ENCODE measurements at places on chromosomes 1 and 21. TPM values are rescaled to one million over a fixed set of nuclear protein-coding genes. Genes with fewer than 3 reads are reported as not detected.

Gene KIAA0040
- 31.5 TPM for total RNA-seq

Gene ATP6V1G3
- not detected for total RNA-seq

Gene CD1B
- not detected for total RNA-seq

Gene TAS1R1
- total RNA-seq, result not detected

Gene FLG
- not detected for total RNA-seq

Gene METTL18
- 4.4 TPM for total RNA-seq

Gene KRTAP19-8
- not detected for total RNA-seq

Gene RAB42
- not detected for total RNA-seq

Gene SLC2A5
- not detected for total RNA-seq

Gene RNU1-3
- 3,182 TPM for total RNA-seq

Gene CTSS
- 139 TPM for total RNA-seq

Gene C1orf53
- total RNA-seq, result not detected

Gene KNCN
- not detected for total RNA-seq

Gene SLC45A1
- 0.65 TPM for total RNA-seq

Gene GRHL3
- total RNA-seq, result not detected

Gene ILDR2
- total RNA-seq, result 0.20 TPM

Gene TMEM81
- total RNA-seq, result 1.7 TPM

Gene C1orf87
- not detected for total RNA-seq

Gene MEGF6
- total RNA-seq, result 63.8 TPM

Gene OR2T3
- total RNA-seq, result not detected

Gene TSPAN2
- total RNA-seq, result 9.2 TPM

Gene LCE1B
- total RNA-seq, result not detected

Gene PLXNA2
- 2.2 TPM for total RNA-seq

Gene PPP1R12B
- 30.4 TPM for total RNA-seq

Gene ASCL5
- total RNA-seq, result not detected

Gene PADI1
- total RNA-seq, result not detected

Gene TUFT1
- 18.2 TPM for total RNA-seq

Gene STYXL2
- total RNA-seq, result not detected

Gene IQGAP3
- not detected for total RNA-seq

Gene KCNC4
- 12.2 TPM for total RNA-seq

Gene PRR9
- total RNA-seq, result not detected

Gene CYP4A22
- total RNA-seq, result not detected

Gene CFAP298
- 22.5 TPM for total RNA-seq

Gene WNT3A
- not detected for total RNA-seq

Gene OR1C1
- not detected for total RNA-seq

Gene LRRC3
- 0.85 TPM for total RNA-seq

Gene MCOLN2
- total RNA-seq, result 19.3 TPM

Gene LCE1A
- total RNA-seq, result not detected

Gene GPR161
- total RNA-seq, result 0.13 TPM

Gene CD247
- total RNA-seq, result 265 TPM

Gene APP
- total RNA-seq, result 87.9 TPM

Gene LRRC38
- not detected for total RNA-seq

Gene C1orf185
- total RNA-seq, result not detected

Gene PRELP
- total RNA-seq, result not detected

Gene CELA2A
- not detected for total RNA-seq

Gene ROR1
- not detected for total RNA-seq

Gene PLA2G2D
- total RNA-seq, result not detected

Gene LAMB3
- 0.37 TPM for total RNA-seq

Gene CD1E
- 0.42 TPM for total RNA-seq

Gene DAP3
- 98.9 TPM for total RNA-seq

Gene SMG7
- total RNA-seq, result 50.6 TPM

Gene TTLL10
- 2.5 TPM for total RNA-seq

Gene NIPAL3
- total RNA-seq, result 41.7 TPM

Gene VSIG8
- not detected for total RNA-seq

Gene TNFRSF18
- 80.4 TPM for total RNA-seq

Gene CCDC27
- total RNA-seq, result not detected

Data from T-helper 17 cell (primary cell).